ENCODE measurements at places on chromosomes 5 and 9.

- no peak for DNase-seq
Observed at GRCh38 chr5:88734191-88734640, 148.8 kb downstream of the MEF2C start.

DNA sequence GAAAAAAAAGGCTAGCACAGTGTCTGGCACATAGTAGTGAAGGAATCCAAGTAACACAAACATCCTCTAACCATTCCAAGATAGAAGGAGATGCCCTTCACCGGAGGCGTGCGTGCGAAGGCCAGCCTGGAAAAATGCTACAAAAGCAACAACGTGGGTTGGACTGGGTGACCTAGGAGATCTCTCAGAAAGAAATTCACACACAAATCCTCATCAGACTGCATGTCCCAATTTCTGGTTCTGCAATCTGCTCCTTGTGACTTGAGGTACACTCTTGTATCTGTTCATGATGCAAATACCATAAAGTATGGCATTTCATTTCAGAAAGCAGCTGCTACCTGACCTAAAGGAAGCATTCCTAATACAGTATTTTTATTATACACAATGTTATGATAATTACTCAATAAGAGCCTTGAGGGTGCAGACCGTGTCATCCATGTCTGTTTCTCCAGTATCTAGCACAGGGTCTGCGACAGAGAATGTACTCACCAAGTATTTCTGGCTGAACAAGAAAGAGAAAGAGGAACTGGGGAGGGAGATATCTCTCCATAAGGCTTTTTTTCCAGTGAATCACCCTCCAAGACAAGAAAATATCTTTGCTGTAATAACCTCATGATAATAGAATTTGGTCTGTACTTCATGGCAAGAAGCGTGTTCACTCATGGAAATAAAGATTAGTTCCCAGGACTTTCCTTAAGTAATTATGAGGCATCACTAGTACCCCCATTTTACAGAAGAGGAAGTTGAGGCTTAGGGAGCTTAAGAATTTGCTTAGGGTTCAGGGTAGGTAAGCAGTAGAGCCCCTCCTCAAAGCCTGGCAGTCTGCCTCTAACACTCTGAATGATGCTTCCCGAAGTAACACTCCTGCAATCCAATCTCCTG is 138.3 kb downstream of the CDK5RAP2 start:
- no peak for DNase-seq

DNA sequence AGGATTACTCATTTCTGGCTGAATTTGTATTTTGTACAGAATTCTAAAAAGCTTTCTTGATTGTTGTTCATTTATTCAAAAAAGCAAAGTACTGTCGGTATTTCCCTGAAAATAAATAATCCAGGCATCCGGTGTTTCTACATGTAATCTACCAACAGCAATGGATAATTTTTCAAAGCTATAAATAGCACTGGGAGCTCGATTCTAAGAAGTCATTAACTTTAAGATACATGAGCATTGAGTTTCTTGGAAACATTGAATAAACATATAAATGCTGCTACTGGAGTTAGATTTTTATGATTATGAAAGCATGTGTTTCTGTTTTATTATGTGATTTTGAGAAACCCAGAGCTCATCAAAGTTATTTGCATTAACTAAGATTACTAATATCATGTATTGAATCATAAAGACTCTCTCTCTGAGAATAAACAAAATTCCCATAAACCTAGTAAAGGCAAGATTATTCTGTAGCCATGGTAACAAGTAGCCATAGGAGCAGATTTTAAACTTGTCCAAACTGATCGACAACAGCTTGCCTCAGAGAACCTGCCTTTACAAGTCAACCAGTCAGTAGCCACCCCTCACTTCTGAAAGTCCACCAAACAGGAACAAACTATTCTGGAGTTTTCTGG is 197.0 kb downstream of the DRD1 start:
- no peak for DNase-seq

DNA sequence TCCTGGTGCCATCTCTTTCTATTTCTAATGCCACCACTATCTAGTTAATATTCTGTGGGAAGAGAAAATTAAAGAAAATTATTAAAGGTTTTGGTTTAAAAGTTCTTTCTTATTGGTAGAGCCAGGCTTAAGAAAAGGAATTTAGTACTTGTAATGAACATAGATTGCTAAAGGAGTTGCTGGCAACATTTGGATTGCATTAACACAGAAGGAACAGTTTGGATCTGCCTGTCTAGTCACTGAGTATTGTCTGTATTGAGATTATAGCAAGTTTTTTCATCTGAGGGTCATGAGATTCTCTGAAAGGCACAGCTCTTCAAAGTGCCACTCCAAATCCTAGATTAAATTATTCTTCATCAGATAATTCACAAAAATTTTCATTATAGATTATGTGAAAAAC is 32.0 kb downstream of the FSD1L start:
- no peak for DNase-seq

- DNase-seq = no peak
Observed at GRCh38 chr5:1048861-1049838, 40.5 kb downstream of the NKD2 start.

GRCh38 chr5:69492923-69493395 is 369 bp downstream of the OCLN start:
- DNase-seq = peak; percentile 52

DNA sequence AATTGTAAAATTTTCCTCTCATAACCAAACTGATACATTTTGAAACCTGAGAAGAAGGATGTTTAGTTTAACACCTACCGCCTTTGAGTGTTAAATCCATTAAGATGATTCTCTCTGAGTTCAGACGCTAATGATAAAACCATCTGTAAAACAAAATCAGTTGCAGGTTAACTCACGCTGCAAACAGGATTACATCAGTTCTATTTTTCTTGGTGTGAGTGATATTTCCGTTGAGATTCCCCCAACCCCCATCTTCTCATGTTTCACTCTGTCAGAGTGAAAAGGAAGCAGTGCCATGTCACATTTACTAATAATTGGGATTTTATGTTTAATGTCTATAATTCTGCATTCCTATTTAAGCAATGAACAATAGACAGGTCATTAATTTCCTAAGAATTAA is 146.5 kb downstream of the FANCC start:
- DNase-seq = no peak

DNA sequence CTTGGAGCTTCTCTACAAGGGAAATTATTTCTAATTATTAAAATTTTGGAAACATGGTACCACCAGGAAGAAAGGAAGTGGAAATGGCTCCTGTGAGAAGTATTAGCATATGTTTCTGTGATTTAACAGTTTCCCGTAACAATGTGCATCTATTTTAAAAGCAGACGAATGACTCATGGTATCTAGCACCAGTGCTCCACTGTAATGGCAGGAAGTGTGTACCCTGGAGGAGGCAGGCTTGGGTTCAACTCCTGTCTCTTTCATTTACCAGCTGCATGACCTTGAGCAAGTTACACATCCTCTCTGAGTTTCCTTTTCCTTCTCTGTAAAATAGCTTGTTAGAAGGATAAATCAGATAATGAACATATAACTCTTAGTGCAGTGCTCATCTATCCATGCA is 41.0 kb upstream of the ANGPTL2 start:
- DNase-seq = peak; percentile 34

GRCh38 chr5:71596169-71596568 is 9.0 kb downstream of the MCCC2 start:
- no peak for DNase-seq

- DNase-seq = no peak
Observed at GRCh38 chr9:105117234-105117633, 127.2 kb upstream of the SLC44A1 start.

DNA sequence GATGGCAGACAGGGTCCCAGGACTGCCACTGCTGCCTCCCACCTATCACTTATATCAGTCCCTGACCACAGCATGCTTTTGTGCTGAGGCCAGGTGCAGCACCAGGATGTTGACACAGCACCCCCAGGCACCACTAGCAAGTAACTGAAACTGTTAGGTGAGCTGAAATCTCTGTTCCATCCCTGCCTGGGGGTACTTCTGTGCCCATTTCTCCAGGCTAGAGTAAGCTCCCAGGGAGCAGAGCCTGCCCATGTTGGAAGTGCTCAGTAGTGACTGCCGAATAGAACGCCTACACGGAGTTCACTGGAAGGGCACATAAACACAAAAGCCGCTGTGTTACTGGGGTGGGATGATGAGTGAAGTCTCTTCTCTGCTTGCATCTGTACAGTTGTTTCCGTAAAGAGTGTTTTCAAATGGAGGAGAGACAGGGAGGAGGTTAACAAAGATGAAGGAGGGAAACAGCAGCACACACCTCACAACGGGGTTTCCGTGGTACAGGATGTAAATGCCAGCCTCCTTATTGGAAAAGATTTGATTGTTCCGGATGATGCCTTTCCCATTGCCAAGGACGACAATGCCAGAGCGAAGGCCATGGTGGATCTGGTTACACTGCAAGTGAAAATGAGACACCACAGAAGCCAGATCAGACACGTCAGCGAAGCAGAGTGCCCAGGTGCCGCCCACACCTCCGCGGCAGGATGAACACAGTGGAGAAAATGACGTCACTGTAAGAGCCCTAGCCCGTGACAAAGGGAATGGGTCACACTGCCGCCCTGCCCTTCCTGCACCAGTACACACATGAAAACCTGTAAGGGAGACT is 43.1 kb downstream of the POLR1E start:
- no peak for DNase-seq

GRCh38 chr5:67925511-67925910 is 290.0 kb upstream of the PIK3R1 start:
- no peak for DNase-seq

GRCh38 chr5:78405829-78406750 is 45.7 kb downstream of the SCAMP1 start:
- DNase-seq = peak; percentile 54

GRCh38 chr5:167664222-167664804 is 627.1 kb upstream of the WWC1 start:
- DNase-seq = no peak

DNA sequence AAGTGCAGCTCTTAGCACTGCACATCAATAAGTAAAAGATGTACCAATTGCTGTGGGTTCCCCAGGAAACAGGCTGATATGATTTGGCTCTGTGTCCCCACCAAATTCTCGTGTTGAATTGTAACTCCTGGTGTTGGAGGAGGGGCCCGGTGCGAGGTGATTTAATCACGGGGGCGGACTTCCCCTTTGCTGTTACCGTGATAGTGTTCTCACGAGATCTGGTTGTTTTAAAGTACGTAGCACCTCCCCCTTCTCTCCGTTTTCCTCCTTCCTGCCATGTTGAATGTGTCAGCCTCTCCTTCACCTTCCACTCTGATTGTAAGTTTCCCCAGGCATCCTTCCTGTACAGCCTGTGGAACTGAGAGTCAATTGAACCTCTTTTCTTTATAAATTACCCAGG is 93.2 kb upstream of the ACTBL2 start:
- no peak for DNase-seq

DNA sequence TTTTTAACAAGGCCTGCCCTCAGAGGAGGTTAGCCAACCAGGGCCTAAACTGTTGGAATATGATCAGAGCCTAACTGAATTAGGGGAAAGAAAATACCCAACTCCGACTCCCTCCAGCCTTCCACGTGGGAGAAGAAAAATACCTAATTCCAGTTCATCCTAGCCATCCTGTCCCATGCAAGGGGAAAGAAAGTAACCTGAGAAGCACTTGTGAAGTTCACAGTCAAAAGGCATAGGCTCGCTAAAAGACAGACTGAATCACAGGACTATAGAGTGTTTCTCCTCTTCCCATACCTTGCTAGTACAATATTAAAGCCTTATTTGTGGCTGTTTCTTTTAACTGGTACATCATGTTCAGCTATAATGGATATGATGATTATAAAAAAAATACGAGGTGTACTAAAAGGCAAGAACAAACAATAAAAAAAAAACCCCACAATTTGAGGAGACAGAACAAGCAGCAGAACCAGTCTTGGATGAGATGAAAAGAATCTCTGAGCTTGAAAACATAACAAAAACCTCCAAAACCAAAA is 18.0 kb upstream of the ATP10B start:
- no peak for DNase-seq

Data from A549 (cell line).